ENCODE measurements at places on chromosomes 12 and 14. TPM values are rescaled to one million over a fixed set of nuclear protein-coding genes. Genes with fewer than 3 reads are reported as not detected.

IAPP gene
- total RNA-seq: not detected

TRPV4 gene
- 2.1 TPM for total RNA-seq

RPL10L gene
- total RNA-seq: not detected

FAM186B gene
- total RNA-seq: 0.21 TPM

CALCOCO1 gene
- 20.3 TPM for total RNA-seq

CDKN1B gene
- total RNA-seq: 28.8 TPM

HNF1A gene
- not detected for total RNA-seq

PLEKHD1 gene
- total RNA-seq: 0.48 TPM

A2M gene
- total RNA-seq: not detected

DCN gene
- total RNA-seq: not detected

OAS2 gene
- not detected for total RNA-seq

MPHOSPH9 gene
- 48.8 TPM for total RNA-seq

SLC38A1 gene
- 253 TPM for total RNA-seq

ZBTB42 gene
- 2.8 TPM for total RNA-seq

C3AR1 gene
- not detected for total RNA-seq

BCL11B gene
- total RNA-seq: 5.9 TPM

FOXN4 gene
- 0.26 TPM for total RNA-seq

SERPINA10 gene
- not detected for total RNA-seq

KLHDC1 gene
- total RNA-seq: not detected

PFKM gene
- 106 TPM for total RNA-seq

SIX1 gene
- 0.46 TPM for total RNA-seq

CLEC9A gene
- not detected for total RNA-seq

MUCL1 gene
- not detected for total RNA-seq

CCDC175 gene
- 0.19 TPM for total RNA-seq

ACSM4 gene
- not detected for total RNA-seq

TEX52 gene
- total RNA-seq: not detected

WIF1 gene
- 7.8 TPM for total RNA-seq

ABHD12B gene
- total RNA-seq: 102 TPM

AMN1 gene
- total RNA-seq: 7.1 TPM

KCNK13 gene
- 0.69 TPM for total RNA-seq

LDHB gene
- 1,781 TPM for total RNA-seq

ETFBKMT gene
- 1.7 TPM for total RNA-seq

PMCH gene
- total RNA-seq: not detected

ASCL1 gene
- total RNA-seq: not detected

KRT83 gene
- not detected for total RNA-seq

SERPINA12 gene
- not detected for total RNA-seq

CACNA2D4 gene
- total RNA-seq: not detected

ERO1A gene
- total RNA-seq: 36.5 TPM

CD27 gene
- total RNA-seq: 0.28 TPM

GPR84 gene
- total RNA-seq: not detected

POP5 gene
- total RNA-seq: 59.7 TPM

GPR132 gene
- total RNA-seq: not detected

DBX2 gene
- not detected for total RNA-seq

CKB gene
- total RNA-seq: 572 TPM

C12orf50 gene
- total RNA-seq: not detected

CCDC38 gene
- not detected for total RNA-seq

KIF21A gene
- total RNA-seq: 26.0 TPM

GPR162 gene
- 8.8 TPM for total RNA-seq

GATC gene
- 34.2 TPM for total RNA-seq

CFAP251 gene
- total RNA-seq: 2.9 TPM

TBC1D30 gene
- 5.7 TPM for total RNA-seq
